ENCODE measurements at places on chromosomes 6 and 20. TPM values are rescaled to one million over a fixed set of nuclear protein-coding genes. Genes with fewer than 3 reads are reported as not detected.
A peak's percentile ranks its signal among the peaks of the same experiment; 100 is the strongest.

The DEFB124 gene
- not detected for total RNA-seq

The MEP1A gene
- not detected for total RNA-seq

The TFAP2C gene
- 5.3 TPM for total RNA-seq

DNA sequence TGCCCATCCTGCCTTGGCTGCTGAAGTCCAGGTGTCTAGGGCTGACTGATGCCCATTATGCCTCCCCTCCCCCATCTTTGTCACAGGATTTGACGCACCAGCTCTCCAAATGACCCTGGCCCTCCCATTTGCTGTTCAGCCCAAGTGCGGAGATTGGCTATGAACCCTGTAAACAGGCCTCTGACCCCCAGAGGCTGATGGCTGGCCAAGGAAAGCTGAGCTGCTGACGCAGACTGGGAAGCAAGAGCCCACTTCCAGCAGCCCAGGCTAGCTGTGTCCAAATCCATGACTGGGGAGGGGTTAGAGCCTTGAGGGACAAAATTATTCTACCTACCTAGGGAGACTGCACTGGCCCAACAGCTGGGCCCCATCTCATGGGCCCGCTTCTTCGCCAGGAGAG, 797 bp upstream of the GNRH2 start:
- DNase-seq: peak; percentile 83

DNA sequence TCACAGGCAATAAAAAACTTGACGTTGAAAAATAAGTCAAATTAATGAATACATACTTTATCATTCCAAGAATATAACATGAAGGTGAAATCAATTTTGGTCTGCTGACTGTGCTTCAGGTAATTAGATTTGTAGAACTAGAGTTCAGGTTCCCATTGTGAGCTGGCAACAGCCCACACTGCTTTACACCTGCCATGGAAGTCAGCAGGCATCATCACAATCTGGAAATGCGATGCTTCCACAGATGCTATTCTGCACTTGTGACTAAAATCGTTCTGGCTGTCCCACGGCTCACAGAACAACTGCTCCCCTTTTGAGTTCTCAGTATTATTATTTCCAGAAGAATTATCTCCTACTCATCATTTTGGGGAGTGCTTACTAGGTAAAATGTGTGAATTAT, 62.6 kb upstream of the THEMIS start:
- no peak for DNase-seq

GRCh38 chr6:169115632-169116031, 138.0 kb downstream of the THBS2 start:
- no peak for DNase-seq

DNA sequence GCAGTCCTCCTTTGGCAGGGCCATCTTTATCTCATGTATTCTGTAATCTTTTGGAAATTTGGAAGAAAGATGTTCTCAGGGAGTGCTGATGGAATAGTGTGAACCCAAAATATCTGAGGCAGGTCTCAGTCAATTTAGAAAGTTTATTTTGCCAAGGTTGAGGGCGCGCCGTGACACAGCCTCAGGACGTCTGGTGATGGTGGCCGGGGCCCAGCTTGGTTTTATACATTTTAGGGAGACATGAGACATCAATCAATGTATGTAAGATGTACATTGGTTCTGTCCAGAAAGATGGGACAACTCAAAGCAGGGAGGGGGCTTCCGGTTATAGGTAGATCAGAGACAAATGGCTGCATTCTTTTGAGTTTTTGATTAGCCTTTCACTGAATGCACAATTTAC, 89.8 kb downstream of the ERMARD start:
- no peak for DNase-seq

DNA sequence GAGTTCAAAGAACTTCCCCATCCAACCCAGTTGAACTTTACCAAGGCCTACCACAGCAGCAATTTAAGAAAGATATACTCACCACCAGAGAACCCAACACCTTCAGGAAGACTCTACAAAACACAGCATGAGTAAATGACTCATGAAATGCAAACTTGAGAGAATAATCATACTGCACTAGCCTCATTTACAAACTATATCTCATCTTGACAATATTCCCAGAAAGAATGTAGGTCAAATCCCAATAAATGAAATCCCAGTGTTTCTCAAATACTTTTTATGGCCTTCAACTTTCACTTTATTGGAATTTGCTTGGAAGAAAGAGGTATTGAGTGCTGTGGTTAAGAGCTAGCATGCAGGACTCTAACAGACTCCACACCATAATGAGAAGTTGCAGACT, 60.0 kb downstream of the FYN start:
- DNase-seq: no peak

The SLC22A16 gene
- total RNA-seq: 0.14 TPM

- no peak for DNase-seq
Observed at GRCh38 chr6:19024737-19025136, 637.6 kb downstream of the RNF144B start.

GRCh38 chr6:87561017-87561416, 28.8 kb downstream of the RARS2 start:
- DNase-seq: no peak

DNA sequence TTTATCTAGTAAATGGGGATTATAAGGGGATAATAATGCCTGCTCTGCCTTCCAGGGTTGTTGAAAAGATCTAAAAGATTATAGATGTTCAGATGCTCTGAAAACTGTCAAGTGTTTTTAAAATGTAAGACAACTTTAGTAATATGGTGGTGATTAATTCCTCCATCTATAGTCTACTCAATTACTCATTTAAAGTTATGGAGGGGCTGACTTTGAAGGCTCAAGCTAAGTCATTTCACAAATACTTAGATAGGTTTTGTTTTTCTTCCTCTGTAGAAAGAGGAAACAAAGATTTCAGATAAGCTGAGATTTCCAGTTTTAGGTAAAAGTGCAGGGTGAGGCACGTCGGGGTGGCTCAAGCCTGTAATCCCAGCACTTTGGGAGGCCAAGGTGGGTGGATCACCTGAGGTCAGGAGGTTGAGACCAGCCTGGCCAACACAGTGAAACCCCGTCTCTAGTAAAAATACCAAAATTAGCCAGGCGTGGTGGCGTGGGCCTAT, 50.5 kb upstream of the PIM1 start:
- no peak for DNase-seq

GRCh38 chr20:64055893-64056638, 6.6 kb upstream of the SOX18 start:
- no peak for DNase-seq

GRCh38 chr6:144673807-144674206, 388.7 kb downstream of the UTRN start:
- no peak for DNase-seq

DNA sequence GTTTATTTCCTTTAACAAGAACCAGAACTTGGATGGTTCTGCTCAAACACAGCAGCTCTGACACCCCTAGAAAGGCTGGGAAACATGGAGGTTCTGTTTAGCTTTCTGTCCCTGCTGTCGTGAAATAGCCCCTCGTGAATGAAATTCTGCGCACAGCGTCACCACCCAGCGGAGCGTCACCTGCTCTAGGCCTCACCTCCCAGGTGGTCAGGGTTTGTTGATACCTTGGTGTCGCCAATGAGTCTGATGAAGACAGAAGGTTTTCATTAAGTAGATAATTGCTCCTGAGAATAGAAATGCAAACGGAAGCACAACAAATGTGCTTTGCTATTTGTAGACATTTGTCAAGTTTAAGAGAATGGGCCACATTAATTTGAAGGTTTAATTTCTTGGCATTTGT, 135.1 kb downstream of the EDN3 start:
- no peak for DNase-seq

GRCh38 chr6:111973927-111974639, 79.8 kb upstream of the CCN6 start:
- DNase-seq: no peak

DNA sequence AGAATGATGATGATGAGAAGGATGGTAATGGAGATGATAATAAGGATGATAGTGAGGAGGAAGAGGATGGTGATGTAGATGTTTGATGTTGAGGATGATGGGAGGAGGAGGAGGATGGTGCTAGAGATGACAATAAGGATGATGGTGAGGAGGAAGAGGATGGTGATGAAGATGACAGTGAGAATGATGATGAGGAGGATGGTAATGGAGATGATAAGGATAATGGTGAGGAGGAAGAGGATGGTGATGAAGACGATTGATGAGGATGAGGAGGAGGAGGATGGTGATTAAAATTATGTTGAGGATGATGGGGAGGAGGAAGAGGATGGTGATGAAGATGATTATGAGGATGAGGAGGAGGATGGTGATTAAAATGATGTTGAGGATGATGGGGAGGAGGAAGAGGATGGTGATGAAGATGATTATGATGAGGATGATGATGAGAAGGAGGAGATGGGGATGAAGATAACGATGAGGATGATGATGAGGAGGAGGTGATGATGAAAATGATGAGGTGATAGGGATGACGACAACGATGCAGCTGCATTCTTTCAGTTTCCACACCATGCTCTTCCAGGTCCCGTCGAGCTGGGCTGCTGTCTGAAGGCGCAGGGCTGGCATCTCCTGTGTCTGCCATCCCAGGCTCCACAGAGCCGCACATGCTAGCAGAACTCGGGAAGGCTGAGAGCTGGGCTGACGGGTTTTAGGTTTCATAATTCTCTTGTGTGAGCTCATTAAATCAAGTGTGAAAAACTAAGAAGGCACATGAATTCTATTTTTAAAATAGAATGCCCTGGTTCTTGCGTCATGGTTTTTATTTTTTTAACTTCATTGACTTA, 274.9 kb downstream of the SMOC2 start:
- no peak for DNase-seq

The VWA7 gene
- total RNA-seq: 0.14 TPM

The LHFPL5 gene
- not detected for total RNA-seq

The CCM2L gene
- 4.6 TPM for total RNA-seq

GRCh38 chr6:103119056-103119455, 1725.5 kb downstream of the GRIK2 start:
- DNase-seq: no peak

The SMIM13 gene
- 8.7 TPM for total RNA-seq

The AGPAT4 gene
- total RNA-seq: 6.9 TPM

GRCh38 chr6:78483553-78484197, 383.7 kb upstream of the IRAK1BP1 start:
- no peak for DNase-seq

The EDN1 gene
- total RNA-seq: 8.0 TPM

Data from sigmoid colon (tissue), 7 donors.